T-helper 2 cell treated with Interferon-gamma antibody and Interleukin-4, amounts not matched to agents 5 μg/mL and 100 μg/mL, for 36 hours (primary cell): ENCODE measurements at places on chromosomes 13 and 19.

- DNase-seq: peak; percentile 45
Measured at GRCh38 chr13:20127562-20128458, 33.0 kb downstream of the GJA3 start.

DNA sequence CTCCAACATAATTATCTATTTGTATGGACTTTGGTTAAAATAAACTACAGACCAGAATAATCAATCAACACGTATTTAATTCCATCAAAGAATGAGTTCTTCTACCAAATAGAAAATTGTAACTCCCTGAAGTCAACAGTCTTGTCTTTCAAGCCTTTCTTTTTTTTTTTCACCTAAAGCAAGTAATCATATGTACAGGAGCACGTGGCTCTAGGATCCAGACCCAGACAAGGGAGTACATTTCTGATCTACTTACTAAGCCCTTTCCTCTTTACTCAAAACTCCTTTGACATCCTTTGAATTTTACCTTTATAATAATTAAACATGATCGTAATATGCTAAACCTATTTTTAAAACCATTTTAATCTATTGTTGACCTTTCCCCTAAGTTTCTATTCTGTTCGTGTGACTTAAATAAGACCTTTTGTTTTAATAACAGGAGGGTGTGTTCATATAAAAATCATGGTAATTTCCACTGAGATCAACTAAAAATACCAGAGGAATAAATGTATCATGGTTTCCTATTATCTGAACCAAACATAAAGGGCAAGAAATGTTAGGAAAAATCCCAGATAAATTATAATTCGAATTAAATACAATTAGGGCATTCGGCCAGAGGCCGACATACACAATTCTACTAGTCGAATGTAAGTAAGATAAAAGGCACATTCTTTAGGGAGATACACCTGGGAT is 1.7 kb downstream of the SLC7A1 start:
- no peak for DNase-seq

GRCh38 chr13:87537951-87538350 is 133.2 kb upstream of the SLITRK5 start:
- DNase-seq: no peak

GRCh38 chr19:33557196-33557595 is 35.6 kb upstream of the PEPD start:
- no peak for DNase-seq

DNA sequence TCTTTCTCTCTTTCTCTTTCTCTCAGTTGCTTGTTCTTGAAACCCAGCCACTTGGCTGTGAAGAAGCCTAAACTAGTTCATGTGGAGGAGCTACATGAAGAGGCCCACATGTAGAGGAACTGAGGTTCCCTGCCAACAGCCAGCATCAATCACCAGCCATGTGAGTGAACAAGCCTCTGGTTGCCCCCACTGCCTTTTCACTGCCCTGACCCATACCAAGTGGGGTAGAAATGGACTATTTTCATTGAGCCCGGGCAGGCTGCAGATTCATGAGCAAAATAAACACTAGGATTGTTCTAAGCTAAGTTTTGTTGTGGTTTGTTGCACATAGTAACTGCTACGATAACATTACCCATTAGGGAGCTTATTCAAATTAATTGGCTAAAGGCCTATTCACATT is 78.7 kb upstream of the FAM216B start:
- no peak for DNase-seq

DNA sequence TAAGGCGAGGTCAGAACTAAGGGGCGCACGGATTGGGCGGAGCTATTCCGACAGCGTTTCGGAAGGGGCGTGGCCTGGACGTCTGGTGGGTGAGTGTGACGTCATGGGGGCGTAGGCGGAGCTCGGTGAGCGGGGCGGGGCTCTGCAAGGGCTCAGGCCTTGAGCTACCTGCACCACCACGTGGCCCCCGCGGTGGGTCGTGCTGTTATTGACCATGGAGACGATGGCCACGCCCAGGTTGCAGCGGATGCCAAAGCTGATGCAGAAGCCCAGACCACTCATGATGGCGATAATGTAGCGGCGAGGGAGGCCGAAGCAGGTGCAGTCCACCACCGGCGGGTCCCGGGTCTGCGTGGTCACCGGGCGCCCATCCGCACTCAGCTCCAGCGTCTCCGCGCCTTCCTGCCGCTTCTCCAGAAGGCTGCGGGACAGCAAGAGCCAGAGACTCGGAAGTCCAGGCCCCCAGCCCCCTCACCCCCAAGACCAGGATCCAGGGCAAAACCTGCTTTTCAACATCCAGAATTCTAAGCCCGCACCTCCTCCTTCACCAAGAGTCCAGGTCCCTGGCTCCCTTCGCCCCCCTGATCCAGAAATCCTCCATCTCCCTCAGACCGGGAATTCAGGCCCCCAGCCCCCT is 4.8 kb downstream of the SLC17A7 start:
- DNase-seq: peak; percentile 51

GRCh38 chr19:11964496-11964857 is 363 bp upstream of the ZNF763 start:
- DNase-seq: peak; percentile 8

DNA sequence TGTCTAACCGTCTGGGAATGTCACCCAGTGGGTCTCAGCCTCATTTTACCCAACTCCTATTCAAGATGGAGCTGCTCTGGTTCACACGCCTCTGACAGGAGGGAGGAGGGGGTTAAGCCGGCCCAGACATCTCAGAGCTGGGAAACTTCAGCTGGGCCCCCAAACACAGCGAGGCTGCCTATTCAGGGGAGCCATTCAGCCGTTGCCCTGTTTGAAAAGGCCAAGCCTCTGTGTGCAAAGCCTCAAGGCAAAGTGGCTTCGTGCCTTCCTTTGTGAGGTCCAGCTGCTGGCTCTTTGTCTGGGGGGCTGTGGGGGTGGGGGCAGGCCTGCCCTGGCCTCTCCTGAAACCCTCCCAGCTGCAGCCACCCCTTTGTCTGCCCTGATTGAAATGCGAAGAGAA is 147.4 kb downstream of the PTPRS start:
- no peak for DNase-seq

GRCh38 chr19:7492142-7492541 is 3.3 kb upstream of the PEX11G start:
- peak; percentile 85 for DNase-seq

DNA sequence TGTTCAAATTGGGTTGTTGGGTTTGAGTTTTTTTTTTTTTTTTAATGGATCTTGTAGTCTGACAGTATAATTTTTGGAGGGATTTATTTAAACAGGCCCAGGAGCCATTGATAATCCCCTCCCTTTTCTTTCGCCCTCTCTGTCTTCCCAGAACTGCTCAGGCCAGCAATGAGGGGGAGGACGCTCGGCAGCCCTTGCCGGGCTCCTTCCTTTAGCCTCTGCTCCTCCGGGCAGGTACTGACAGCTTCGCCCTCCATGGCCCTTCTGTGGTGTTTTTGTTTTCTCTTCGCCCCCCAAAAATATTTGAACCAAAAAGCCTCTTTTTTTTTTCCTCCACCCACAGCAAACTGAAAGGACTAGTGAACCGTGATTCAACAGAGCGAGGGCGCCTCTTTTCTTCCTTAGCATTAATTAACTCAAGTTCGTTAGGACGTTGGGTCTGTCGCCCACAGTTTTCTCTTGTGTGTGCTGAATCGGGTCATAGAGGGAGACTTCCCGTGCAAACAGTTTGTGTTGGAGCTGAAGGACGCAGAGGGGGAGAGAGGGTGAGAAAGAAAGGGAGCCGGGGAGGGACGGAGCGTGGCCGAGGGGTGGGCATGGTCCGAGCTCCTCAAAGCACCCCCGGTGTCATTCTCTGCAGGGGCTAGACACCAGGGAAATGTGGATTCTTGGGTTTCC is 21.5 kb downstream of the NFIX start:
- no peak for DNase-seq

DNA sequence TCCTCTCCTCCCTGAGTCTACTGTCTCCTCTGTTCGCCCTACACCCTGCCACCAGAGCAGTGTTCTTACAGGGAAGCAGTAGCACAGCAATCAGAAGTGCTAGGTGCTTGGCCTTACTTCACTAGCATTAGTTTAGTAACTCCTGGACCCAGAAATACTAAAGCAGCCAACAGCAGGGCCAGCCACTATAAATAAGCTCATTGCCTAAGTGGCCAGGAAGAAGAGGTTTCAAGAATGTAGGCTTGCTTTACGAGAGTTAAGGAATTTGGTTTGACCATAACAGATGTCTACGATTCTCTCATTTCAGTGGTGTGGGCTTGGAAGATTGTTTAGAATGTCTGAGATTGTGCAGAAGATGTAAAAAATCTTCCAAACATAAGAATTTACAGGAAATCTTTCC is 103.3 kb downstream of the ZAR1L start:
- no peak for DNase-seq

DNA sequence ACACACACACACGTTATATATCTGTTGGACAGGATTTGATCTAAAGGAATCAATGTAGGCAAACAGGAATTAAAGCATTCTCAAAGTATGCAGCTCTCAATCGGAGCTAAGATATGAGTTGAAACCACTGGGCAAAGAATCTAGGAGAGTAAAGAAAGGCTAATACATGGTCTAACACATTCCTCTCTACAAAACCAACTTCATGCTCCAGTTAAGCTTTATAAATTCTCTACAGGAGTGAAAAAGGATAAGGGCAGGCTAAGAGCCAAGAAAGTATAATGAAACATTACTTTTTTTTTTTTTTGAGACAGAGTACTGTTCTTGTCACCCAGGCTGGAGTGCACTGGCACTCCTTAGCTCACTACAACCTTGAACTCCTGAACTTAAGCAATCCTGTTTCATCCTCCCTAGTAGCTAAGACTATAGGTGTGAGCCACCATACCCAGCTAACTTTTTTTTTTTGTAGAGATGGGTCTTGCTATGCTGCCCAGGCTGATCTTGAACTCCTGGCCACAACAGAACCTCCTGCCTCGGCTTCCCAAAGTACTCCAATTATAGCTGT is 10.6 kb downstream of the FBXL3 start:
- DNase-seq: no peak

GRCh38 chr19:11495481-11495880 is 10.2 kb downstream of the ZNF653 start:
- DNase-seq: no peak
